ENCODE measurements at places on chromosomes 2 and 18. TPM values are rescaled to one million over a fixed set of nuclear protein-coding genes. Genes with fewer than 3 reads are reported as not detected.

The BOLL gene
- not detected for total RNA-seq

The HRH4 gene
- 0.39 TPM for total RNA-seq

The RTKN gene
- total RNA-seq = 0.39 TPM

The EMILIN1 gene
- total RNA-seq = 0.22 TPM

The C2orf80 gene
- not detected for total RNA-seq

The CYRIA gene
- not detected for total RNA-seq

The SGO2 gene
- 4.2 TPM for total RNA-seq

The CRACDL gene
- 0.10 TPM for total RNA-seq
